ENCODE measurements at places on chromosomes 11 and 22. TPM values are rescaled to one million over a fixed set of nuclear protein-coding genes. Genes with fewer than 3 reads are reported as not detected.

GRCh38 chr11:9817191-9817590 is 153.3 kb downstream of the SWAP70 start:
- no peak for DNase-seq

SUSD2 gene
- total RNA-seq: 0.62 TPM

GRCh38 chr11:95257456-95257971 is 26.5 kb upstream of the SESN3 start:
- DNase-seq: no peak

DNA sequence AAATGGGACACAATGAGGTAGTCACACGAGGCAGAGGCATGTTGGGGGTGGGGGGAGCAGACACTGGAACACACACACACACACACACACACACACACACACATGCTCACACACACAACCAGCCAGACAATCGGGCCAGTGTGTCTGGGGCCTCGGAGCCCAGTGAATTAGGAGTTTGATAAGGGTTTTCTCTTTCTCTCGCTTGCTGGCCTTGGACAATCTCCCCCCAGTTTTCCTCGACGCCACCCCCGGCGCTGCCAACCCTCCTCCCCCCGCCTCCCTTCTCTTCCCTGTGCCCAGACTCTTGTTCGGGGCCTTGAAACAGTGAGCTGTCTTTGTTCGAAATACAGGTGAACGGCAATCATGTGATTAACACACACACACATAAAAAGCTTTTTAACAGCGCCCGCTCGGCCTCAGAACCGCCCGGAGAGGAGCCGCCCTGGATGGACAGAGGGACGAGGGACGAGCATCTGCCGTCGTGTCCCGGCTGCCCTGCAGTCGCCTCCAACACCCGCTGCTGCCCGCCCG is 1.5 kb upstream of the SOX10 start:
- DNase-seq: no peak

GRCh38 chr11:36376888-36377758 is 81.0 kb downstream of the PRR5L start:
- DNase-seq: no peak

- DNase-seq: peak; percentile 26
Observed at GRCh38 chr22:22342697-22343580, 98.4 kb downstream of the VPREB1 start.

C22orf23 gene
- total RNA-seq: 0.75 TPM

DNA sequence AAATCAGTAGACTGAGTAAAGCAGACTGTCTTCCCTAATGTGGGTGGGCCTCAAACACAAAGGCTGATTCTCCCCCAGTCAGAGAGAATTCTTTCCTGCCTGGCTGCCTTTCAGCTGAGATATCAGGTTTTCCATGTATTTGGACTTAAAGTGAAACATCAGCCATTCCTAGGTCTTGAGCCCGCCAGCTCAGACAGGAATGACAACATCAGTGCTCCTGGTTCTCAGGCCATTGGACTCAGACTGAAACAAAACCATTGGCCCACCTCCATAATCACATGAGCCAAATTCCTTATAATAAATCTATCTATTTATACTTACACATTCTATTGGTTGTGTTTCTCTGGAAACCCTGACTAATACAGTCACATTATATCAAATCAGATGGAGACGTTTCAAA is 56.7 kb upstream of the CLPB start:
- no peak for DNase-seq

LRRC74B gene
- not detected for total RNA-seq

DNA sequence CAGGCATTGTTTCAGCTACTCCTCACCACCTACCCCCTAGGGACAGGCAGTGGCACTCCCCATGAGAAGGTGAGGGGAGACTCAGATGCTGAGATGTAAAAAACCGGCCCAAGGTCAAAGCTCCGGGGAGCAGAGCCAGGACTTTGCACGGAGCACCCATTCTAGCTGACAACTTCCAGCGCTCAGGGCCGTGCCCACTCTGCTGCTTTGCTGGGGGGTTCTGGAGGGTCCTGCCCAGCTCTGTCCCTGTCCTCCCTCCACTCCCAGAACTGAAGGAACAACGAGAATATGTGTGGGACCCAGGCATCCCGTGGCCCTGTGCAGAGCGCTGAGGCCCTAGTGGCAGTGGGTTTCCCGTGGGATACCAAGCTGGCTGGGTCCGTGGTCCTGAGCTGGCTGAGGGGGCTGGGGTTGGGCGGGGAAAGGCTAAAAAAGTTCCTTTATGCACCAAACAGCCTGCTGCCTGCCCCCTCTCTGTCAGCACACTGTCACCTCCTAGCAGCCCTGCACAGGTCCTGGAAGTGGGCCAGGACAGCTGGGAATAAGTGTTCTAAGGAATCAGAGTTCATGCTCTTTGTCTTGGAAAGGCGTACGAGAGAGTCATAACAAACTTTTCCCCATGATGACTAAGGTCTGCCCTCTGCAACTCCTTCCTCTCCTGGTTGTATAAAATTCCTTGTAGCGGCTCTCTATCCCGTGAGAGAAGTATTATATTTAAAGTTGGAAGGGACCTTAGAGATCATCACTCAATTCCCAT is 1.9 kb downstream of the MS4A10 start:
- peak; percentile 7 for DNase-seq

- DNase-seq: no peak
Observed at GRCh38 chr11:1502168-1502953, 15.8 kb upstream of the MOB2 start.

DNA sequence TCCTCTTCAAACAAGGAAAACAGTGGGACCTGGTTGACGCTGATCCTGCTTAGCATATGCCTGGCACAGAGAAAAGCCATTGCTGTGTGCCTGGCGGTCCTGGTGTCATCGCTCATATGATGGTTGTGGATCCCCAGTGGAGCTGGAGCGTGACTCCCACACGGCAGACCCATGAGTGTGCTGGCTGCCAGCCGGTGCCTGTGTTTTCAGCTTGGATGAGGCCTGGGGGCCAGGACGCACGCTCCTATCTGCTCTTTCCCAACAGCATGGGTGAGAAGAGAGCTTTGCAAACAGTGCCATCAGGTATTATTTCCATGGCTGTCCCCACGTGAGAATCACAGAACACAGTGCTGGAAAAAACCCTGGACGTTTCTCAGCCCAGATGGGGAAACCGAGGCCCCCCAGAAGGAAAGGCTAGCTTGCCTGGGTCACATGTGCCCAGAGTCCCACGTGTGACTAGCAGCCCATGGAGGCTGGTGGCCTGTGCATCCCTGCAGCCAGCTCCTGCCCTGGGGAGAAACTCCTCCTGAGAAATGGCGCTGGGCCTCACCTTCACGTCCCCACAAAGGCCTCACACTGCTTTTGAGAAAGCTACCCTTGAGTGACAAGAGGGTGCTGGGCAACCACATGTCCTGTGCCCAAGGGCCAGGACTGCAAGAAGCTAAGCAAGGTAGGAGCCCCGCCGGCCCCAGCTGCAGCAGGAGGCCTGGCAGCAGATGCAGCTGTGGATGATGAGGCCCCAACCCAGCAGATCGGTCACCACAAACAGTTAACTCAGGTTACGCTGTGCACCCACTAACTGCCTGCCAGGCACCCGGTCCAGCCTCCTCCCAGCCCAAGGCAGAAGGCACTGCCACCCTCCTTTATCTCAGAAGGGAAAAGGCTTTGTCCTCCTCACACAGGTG is 4.2 kb downstream of the CDKN1C start:
- no peak for DNase-seq

GRCh38 chr11:114384487-114384886 is 15.8 kb downstream of the C11orf71 start:
- no peak for DNase-seq

DNA sequence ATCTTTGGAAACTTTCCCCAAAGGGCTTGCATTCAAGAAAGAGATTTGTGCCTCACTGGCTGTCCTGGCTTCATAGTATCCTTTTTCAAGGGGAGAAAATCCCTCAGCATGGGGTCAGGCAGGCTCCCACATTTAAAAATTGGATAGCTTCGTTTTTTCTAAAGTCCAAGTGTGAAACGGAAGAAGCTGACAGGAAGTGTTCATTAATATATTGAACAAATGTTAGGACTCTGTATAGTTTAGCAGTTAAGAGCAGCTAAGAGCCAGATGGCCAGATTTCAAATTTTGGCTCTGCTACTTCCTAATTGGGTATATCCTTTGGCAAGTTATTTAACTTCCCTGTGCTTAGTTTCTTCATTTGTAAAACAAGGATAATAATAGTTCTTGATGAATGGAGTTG is 354.9 kb upstream of the FAT3 start:
- no peak for DNase-seq

RBM14 gene
- total RNA-seq: 49.9 TPM

DNA sequence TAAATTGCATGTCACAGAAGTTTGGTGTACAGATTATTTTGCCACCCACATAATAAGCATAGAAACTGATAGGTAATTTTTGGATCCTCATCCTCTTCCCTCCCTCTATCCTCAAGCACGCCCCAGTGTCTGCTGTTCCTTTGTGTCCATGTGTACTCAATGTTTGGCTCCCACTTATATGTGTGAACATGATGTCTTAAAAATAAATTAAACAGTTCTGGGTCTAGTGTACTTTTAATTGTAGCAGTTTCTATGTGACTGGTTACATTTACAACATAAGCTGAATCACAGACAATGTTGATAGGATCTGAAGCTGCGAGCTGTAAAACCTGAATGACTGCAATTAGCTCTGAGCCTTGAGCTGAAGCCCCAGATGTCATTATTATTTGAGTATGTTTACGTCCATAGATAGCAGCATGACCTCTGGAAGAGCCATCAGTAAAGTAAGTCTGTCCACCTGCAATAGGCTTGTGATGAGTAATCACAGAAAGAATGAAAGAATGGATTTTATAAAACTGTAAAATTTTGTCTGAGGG is 29.7 kb downstream of the OR10A6 start:
- DNase-seq: no peak

DNA sequence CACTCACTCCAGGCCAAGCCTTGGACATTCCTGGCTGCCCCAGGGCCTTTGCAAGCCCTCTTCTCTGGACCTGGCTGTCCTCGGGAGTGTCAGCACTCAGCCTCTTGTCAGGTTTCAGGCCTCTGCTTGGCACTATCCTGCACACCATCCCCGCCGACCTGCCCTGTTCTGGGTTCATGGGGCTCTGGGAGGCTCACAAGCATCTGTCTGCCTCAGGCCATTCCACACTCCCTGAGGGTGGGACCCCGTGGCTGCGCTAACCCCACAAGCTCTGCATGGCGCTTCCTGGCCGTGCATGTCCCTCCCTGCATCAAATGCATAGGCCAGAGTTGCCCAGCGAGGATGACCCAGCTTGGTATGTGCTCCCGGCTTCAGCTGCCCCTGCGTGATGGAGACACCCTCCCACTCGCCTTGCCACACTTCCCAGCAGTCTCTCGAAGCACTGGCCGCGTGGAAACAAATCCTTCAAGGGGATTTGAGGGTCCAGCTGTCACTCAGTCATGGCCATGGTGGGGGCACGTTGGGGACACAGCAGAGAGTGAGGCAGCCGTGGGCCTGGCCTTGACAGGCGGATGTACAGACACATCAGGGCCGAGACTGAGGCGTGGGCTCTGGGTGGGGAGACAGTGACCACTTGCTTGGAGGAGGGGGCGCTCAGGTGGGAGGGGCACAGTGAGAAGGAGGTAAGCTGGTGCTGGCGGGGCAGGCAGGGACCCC is 87.3 kb downstream of the KCNQ1 start:
- DNase-seq: no peak

SIK2 gene
- total RNA-seq: 10.1 TPM

GRCh38 chr11:77082838-77083565 is 16.2 kb downstream of the CAPN5 start:
- DNase-seq: no peak

DNA sequence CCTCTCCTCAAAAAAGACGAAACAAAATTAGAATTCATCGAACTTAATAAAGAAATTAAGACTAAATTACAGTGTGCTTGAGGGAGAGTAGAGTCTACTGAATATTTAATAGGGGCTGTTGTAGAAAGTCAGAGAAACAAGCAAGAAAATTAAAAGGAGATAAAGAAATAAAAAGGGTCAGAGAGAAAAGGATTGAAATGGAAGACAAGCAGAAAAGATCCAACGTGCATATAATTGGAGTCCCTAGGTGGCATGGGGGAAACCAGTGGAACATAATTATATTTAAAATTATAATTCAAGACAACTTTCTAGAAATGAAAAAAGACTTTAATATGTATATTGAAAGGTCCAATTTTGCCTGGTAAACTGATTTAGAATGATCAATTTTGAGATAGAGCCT is 74.3 kb downstream of the ACER3 start:
- DNase-seq: no peak

- no peak for DNase-seq
Observed at GRCh38 chr22:26891429-26891828, 234.0 kb downstream of the MIAT start.

DNA sequence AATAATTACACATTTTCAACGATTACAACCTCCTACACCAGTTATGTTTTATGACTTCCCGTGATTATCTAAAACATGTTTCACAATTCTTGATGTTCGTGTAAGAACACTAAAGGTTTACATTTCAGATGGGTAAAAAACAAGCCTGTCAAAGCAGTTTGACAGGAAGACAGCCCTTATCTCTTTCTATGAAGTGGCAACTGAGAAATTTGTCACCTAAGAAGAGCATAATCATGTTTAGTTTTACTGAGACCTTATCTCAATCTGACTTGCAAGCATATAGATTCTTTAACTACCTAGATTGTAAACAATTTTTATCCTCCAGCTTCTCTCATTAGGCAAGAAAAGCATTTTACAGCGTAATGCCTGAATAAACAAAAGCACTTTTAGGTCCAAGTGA is 218.4 kb upstream of the ZBED5 start:
- no peak for DNase-seq

GRCh38 chr11:109667719-109668118 is 245.7 kb downstream of the C11orf87 start:
- no peak for DNase-seq

DNA sequence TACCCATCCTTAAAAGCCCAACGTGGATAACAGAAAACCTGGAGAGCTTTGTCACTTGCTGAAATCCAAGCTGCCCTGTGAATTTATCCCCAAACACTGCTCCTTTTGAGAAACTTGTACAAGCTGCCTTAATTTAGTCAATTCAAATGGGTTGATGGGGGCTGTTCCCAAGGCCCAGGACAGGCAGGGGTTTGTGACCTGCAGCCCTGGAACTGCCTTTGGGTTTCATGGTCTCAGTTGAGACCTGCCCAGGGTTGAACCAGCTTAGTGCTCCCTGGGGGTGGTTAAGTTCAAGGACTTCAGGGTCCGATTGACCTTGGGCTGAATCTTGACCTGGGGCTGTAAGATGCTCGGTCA is 112.1 kb upstream of the OR4B1 start:
- no peak for DNase-seq

- DNase-seq: no peak
Observed at GRCh38 chr11:111408789-111409727, 30.0 kb upstream of the POU2AF1 start.

MS4A15 gene
- total RNA-seq: not detected

Measured in kidney epithelial cell (primary cell).